Activated CD4-positive, alpha-beta memory T cell treated with anti-CD3 and anti-CD28 coated beads, Interleukin-2, amount 10 ng/mL, durations not matched to agents 7 days and 5 days (primary cell): ENCODE measurements at places on chromosomes 3 and 15.

DNA sequence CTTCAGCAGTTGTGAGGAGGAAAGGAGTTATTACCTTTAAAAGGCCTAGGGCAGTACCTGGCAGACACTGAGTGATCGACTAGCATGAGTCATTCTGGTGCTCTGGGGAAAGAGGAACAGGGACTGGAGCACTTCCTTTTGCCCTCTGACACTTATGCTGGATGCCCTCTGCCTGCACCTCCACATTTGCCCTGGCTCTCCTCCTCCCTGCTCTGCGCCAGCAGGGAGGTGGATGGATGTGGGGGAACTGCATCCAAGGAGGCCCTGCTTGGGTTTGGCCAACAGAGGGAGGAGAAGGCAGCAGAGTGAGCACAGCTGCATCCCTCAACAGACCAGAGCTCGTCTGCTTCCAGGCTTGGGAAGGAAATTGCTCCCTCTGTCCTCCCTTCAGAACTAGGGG lies 75.0 kb downstream of the SEMA5B start:
- DNase-seq, result no peak

DNA sequence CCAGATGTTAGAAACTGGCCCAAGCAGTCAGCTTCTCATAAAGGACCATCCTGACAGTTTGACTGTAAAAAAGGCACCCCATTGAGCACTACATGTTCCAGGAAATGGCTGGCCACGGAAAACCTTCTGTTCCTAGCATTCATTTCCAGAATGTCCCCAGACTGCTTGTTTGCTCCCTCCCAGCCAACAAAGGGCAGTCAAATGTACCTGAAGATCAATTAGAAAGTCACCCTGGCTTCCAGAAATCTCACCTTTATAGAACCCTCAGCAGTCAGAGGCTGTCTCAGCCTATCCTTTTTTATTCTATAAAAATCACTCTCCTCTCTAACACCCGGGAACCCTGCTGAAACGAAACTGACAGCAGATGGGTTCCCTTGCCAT lies 784 bp upstream of the SAMMSON start:
- DNase-seq, result no peak

GRCh38 chr3:116254541-116254940 lies 190.7 kb downstream of the LSAMP start:
- no peak for DNase-seq

DNA sequence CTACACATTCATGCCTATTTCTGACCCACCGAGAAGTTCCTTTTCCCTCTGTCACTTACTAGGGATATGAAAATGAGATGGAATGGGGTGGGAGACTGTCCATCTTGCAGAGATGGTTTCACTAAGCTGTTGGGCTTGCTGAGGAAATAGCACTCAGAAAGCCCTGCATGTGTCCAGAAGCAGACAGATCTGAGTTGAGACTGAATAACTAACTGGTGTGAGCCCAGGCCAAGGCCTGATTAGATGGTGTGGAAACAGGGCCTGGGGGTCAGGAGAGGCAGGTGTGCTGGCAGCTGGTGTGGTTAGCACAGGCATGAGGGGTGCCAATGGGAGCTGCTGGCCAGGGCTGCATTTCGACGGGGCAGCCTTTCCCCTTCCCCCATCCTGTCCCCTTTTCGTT lies 72.1 kb downstream of the CLSTN2 start:
- no peak for DNase-seq
